COLO829 (cell line): ENCODE measurements at places on chromosomes 13 and 19.

- DNase-seq: no peak
Observed at GRCh38 chr19:15721268-15721667, 6.6 kb upstream of the OR10H2 start.

GRCh38 chr19:750640-751423, at the start of gene MISP:
Gene MISP (plus strand): TSS chr19:751112. CDS start chr19:756947, 5,835 bp downstream.
- DNase-seq: no peak

GRCh38 chr19:1857648-1858326, 5.6 kb downstream of the KLF16 start:
- no peak for DNase-seq

DNA sequence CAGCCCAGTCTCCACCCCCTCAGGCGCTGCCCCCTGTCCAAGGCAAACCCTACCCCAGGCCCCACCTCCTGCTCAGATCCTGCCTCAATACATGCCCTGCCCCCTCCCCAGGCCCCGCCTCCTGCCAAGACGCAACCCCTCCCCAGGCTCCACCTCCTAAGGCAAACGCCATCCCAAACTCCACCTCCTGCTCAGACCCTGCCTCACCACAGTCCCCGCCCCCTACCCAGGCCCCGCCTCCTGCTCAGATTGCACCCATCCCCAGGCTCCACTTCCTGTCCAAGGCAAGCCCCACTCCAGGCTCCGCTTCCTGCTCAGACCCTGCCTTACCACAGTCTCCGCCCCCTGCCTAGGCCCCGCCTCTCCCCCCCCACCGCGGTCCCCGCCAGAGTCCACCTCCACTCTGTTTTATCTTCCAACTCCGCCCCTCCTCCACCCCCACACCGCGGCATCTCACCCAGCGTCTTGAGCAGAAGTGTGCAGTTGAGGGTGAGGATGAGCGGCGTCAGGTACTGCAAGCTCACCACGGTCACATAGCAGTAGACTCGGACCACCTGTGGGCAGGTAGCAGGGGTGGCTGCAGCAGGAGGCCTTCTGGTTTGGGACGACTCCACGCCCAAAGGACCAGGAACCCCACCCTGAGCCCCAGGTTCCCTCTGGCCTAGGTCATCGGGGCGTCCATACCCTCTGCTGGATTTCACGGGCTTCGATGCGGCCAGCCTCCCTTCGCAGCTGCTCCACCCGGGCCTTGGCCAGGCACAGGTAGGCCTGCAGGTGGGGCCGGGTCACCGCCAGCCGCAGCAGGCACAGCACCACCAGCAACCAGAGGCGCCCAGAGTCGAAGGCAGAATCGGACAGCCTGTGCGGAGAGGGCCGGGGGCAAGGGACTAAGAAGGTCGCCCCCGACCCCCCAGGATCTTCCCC, 17.7 kb downstream of the TMEM161A start:
- DNase-seq: no peak

GRCh38 chr13:108070925-108071324, 144.4 kb downstream of the LIG4 start:
- DNase-seq: no peak

DNA sequence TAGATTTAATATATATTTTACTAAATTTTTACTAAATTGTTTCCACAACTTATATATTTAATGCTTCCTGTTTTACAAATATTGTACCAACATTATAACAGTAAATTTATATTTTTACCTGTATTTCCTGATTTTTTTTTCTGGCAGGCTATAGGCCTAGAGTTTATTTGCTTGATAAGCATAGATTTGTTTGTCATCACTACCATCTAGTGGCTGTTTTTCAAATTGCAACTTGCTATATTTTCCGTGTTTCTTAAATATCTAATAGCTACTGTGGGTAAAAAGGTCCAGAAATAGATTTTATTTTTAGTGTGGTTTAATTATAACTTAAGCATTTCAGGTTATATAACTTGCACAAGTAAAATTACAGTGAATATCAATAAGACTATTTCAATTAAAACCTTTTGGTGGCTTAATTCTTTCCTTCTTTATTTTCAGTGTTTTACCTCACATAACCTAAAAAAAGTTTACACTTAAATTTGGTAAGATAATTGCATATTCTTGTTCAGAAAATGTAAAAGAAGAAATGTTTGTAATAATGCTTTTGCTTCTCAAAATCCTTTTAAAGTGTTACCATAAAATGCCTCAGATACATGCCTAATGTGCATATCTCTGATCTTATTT, 60.6 kb downstream of the NDFIP2 start:
- peak; percentile 29 for DNase-seq

GRCh38 chr19:55257461-55258420, 1.1 kb downstream of the PPP6R1 start:
- DNase-seq: no peak

GRCh38 chr19:44003461-44004009, 778 bp downstream of the ZNF230 start:
- no peak for DNase-seq

DNA sequence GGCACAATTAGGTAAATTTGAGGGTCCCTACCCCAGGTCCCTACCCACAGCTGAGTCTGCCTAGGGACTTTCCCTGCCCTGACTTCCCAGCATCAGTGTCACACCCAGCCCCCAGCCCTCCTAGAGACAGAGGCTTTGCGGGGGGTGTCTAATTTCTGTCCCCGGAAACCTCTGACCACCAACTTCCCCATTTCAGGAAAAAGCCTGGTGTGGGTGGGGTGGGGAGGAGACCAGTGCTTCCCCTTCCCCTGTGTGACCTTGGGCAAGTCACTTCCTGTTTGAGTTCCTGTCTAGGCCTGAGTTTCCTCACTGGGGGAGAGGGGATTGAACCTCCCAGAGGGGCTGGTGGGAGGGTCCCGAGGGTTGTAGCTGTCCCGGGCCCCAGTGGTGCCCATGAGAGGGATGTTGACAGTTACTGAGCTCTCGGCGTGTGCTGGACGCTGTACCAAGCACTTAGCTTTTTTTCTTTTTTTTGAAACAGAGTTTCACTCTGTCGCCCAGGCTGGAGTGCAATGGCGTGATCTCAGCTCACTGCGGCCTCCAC, 7.9 kb downstream of the VASP start:
- no peak for DNase-seq

DNA sequence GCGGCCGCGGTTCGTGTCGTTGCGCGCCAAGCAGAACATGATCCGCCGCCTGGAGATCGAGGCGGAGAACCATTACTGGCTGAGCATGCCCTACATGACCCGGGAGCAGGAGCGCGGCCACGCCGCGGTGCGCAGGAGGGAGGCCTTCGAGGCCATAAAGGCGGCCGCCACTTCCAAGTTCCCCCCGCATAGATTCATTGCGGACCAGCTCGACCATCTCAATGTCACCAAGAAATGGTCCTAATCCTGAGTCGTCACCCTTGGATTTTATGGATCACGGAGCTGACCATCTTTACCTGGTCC, 475 bp downstream of the MRPL57 start:
- no peak for DNase-seq

GRCh38 chr19:32966750-32967149, 5.0 kb downstream of the CEP89 start:
- no peak for DNase-seq

GRCh38 chr19:2487842-2488241, 11.9 kb downstream of the GADD45B start:
- DNase-seq: no peak

- no peak for DNase-seq
Observed at GRCh38 chr19:44905437-44906160, at the start of gene APOE. Gene APOE (plus strand): TSS chr19:44905796. CDS start chr19:44906625, 829 bp downstream.

- DNase-seq: no peak
Observed at GRCh38 chr13:51524312-51524711, 60.0 kb upstream of the WDFY2 start.

DNA sequence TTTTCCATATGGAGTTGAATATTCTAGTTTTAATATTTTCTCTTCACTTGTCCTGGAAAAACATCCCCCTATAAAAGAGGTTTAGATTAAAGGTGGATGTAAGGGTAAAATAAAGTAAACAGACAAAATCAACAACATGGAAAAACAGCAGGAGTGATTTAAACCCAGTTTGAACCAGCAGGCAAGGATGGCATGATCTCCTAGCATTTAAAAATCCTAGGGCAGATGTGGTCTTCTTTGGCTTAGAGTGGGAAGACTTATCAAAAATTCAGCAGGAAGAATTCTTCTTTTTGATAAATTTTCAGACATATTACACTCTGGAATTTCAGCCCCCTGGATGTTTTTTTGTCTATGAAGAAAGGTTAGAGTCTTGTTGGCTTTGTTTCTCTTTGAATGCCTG, 36.5 kb downstream of the CLEC17A start:
- no peak for DNase-seq

DNA sequence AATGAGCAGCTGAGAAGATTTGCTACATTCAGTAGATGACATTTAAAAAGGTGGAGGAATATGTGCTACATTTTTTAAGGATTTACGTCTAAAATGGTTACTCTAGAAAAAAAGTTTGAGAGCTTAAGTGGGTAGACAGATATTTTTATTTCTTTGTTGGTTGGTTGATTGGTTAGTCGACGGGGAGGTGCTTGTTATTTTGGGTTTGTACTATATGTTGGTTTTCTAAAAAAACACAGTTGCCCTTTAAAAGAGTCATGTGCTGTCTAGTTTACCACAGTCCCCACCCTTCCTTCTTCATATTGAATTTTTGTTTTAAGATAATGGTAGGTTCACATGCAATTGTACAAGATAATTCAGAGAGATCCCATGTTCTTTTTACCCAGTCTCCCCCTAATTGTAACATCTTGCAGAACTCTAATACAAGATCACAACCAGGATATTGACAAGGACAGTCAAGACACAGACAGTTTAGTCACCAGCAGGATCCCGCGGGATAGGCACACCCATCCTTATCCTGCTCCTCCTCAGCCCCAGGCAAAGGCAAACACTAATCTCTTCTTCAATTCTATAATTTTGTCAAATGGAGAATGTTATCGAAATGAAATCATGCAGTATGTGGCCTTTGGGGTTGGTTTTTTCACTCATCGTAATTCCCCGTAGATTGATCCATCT, 171.4 kb downstream of the FOXO1 start:
- no peak for DNase-seq

DNA sequence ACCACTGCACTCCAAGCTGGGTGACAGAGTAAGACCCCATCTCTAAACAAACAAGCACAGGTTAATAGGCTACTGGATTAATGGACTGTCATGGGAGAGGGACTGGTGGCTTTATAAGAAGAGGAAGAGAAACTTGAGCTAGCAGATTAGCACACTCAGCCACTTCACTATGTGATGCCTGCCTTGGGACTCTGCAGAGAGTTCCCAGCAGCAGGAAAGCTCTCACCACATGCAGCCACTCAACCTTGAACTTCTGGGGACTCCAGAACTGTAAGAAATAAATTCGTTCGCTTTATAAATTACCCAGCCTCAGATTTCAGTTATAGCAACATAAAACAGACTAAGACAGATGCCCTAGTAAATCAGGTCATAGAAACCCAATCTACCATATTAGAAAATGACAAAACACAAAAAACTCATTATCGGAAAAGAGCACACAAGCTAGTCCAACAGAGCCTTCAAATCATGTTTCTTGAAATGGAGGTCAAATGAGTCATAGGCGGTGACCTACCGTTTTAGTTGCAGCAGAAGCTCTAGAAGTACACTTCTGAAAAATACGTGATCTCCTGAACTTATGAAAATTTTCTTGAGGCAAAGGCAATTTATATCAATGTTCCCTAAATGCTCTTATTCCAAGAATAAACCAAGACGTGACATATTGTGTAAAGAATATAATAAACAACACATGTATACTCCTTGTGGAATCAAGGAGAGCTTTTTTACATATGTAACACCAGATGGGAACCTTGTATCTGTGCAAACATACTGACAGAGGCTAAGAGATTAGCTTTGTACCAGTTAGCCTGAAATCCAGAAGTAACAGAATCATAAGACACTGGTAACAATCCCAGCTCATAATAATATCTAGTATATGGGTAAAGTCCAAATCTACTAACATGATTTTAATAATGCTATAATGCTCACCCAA, 340.9 kb upstream of the SGCG start:
- no peak for DNase-seq

- DNase-seq: peak; percentile 9
Observed at GRCh38 chr13:68254151-68254550, 1024.0 kb upstream of the PCDH9 start.

DNA sequence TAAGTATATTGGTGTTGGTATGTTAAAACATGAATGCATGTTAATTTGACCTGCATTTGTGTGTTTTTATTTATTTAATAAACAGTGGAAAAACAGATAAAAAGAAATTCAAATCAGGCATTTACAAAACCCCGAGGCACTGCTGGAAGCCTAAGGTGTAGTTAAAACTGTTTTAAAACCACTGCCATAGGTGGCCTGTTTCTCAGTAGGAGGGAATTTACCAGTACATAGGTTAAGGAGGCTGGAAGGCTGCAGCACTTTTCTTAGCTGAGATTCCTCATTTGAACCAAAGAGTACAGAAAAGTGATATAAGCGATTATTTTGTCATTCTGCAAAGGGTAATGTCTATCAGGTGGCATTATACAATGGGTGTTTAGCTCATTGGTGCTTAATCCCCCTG, 99.6 kb downstream of the PAN3 start:
- DNase-seq: no peak

GRCh38 chr13:95671597-95671996, 5.3 kb upstream of the DNAJC3 start:
- no peak for DNase-seq

- DNase-seq: no peak
Observed at GRCh38 chr19:35267353-35267817, 1.4 kb upstream of the USF2 start.

DNA sequence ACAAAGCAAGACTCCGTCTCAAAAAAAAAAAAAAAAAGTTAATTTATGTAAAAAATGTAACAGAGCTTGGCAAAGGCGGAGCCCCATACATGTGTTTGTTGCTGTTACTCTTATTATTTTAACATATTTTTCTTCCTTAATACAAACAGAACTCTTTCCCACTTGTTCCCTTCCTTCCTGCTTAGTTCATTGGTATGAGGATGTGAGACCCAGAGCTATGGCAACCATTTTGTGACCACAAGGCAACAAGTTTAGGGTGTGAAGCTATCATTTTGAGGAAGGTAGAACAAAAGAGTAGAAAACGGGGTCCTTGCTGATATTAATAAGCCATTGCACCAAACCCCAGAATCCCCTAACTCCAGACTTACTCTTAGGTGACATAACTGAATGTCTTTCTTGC, 5.4 kb downstream of the IFNL1 start:
- no peak for DNase-seq

- no peak for DNase-seq
Observed at GRCh38 chr19:56667311-56667870, 4.2 kb downstream of the ZNF835 start.

GRCh38 chr19:16405091-16405490, 66.7 kb downstream of the EPS15L1 start:
- DNase-seq: no peak

GRCh38 chr19:32813862-32814425, 55.6 kb downstream of the SLC7A9 start:
- DNase-seq: no peak

DNA sequence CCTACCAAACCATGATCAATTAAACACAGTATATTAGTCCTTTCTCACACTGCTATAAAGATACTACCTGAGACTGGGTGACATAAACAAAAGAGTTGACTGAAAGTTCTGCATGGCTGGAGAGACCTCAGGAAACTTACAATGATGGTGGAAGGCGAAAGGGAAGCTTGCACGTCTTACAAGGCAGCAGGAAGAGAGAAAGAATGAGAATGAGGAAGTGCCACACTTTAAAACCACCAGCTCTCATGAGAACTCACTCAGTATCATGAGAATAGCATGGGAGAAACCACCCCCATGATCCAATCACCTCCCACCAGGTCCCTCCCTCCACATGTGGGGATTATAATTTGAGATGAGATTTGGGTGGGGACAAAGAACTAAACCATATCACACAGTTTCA, 324.9 kb upstream of the ZNF507 start:
- no peak for DNase-seq

- no peak for DNase-seq
Observed at GRCh38 chr19:4278010-4278409, 1.1 kb upstream of the SHD start.
